ENCODE measurements at places on chromosomes 4 and X. TPM values are rescaled to one million over a fixed set of nuclear protein-coding genes. Genes with fewer than 3 reads are reported as not detected.

Gene IL9R
- total RNA-seq, result 10.3 TPM

Gene BEX5
- total RNA-seq, result 0.91 TPM

Gene TXK
- 0.79 TPM for total RNA-seq

Gene DAPP1
- 169 TPM for total RNA-seq

- H3K36me3 ChIP-seq, result no peaks in the 10 kb centered on the region
- H3K27me3 ChIP-seq, result no peaks in the 10 kb centered on the region
- H3K4me1 ChIP-seq, result peaks cover 57% of the 10 kb centered on the region
- H3K4me3 ChIP-seq, result no peak overlapping the region
Measured at GRCh38 chrX:13253223-13253622, 66.6 kb downstream of the ATXN3L start.

- no peak overlapping the region for H3K4me3 ChIP-seq
- DNase-seq, result no peak
- no peaks in the 10 kb centered on the region for H3K4me1 ChIP-seq
- no peak overlapping the region for H3K27ac ChIP-seq
- H3K27me3 ChIP-seq, result no peaks in the 10 kb centered on the region
Measured at GRCh38 chr4:168569931-168570276, 73.1 kb downstream of the PALLD start.

GRCh38 chr4:126748736-126749135 is 884.0 kb upstream of the INTU start:
- no peak overlapping the region for H3K27ac ChIP-seq
- H3K4me1 ChIP-seq, result no peaks in the 10 kb centered on the region
- DNase-seq, result no peak
- H3K4me3 ChIP-seq, result no peak overlapping the region
- H3K27me3 ChIP-seq, result no peaks in the 10 kb centered on the region

DNA sequence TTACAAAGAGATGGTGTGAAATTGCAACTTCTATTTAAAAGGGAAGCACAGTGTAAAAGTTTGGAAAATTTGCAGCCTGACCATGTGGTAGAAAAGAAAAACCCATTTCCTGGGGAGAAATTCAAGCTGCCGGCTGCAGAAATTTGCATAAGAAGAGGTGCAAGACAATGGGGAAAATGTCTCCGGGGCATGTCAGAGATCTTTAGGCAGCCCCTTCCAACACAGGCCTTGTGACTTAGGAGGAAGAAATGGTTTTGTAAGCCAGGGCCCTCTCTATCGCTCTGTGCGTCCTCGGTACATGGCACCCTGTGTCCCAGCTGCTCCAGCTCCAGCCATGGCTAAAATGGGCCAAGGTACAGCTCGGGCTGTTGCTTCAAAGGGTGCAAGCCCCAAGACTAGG is 40.4 kb downstream of the CCDC158 start:
- DNase-seq, result no peak
- no peak overlapping the region for H3K27ac ChIP-seq
- no peak overlapping the region for H3K4me3 ChIP-seq
- no peaks in the 10 kb centered on the region for H3K27me3 ChIP-seq
- no peaks in the 10 kb centered on the region for H3K36me3 ChIP-seq

DNA sequence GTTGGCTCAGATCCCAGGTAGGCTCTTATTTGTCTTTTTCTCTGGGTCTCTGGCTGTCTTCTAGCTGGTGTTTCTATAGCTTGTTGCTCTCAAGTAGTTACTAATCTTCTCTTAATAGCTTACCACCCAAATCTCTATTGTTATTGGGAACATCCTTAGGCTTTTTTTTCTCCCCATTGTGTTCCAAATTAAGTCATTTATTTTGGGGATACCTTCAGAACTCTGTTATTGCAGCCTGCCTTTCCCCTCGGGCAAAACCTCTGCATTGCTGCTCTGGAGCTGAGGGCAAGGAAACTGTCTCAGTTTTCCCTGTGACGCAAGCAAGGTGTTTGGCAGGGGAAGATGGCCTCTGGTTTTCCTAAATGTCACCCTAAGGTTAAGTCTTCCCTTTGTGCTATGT is 338.1 kb upstream of the ZCCHC13 start:
- H3K4me3 ChIP-seq, result no peak overlapping the region
- no peak overlapping the region for H3K27ac ChIP-seq
- no peaks in the 10 kb centered on the region for H3K4me1 ChIP-seq
- H3K27me3 ChIP-seq, result no peaks in the 10 kb centered on the region

DNA sequence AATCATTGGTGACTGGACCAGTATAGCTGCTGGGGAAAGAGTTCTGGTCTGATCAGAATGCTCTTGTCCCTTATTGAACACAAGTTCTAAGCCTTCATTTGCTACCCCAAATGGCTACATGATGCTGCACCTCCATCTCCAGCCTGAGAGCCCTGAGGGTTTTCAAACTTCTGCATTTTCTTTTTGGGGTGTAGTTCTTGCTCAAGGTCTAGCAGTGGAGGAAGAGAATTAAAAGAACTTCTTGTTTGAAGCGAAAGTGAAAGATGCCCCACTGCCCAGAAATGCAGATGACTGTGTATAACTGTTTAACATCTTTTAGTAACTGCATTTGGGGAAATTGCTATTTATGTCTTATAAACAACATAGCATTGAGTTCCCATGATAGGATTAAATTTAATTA is 38.5 kb downstream of the LAMTOR3 start:
- H3K27ac ChIP-seq, result peak overlapping the region; percentile 31
- H3K27me3 ChIP-seq, result no peaks in the 10 kb centered on the region
- H3K36me3 ChIP-seq, result peaks cover 20% of the 10 kb centered on the region
- H3K4me3 ChIP-seq, result no peak overlapping the region
- DNase-seq, result peak; percentile 78

GRCh38 chr4:15144967-15145295 is 142.7 kb downstream of the CPEB2 start:
- no peak for DNase-seq
- no peak overlapping the region for H3K4me3 ChIP-seq
- H3K27me3 ChIP-seq, result no peaks in the 10 kb centered on the region
- no peaks in the 10 kb centered on the region for H3K4me1 ChIP-seq
- no peaks in the 10 kb centered on the region for H3K36me3 ChIP-seq

DNA sequence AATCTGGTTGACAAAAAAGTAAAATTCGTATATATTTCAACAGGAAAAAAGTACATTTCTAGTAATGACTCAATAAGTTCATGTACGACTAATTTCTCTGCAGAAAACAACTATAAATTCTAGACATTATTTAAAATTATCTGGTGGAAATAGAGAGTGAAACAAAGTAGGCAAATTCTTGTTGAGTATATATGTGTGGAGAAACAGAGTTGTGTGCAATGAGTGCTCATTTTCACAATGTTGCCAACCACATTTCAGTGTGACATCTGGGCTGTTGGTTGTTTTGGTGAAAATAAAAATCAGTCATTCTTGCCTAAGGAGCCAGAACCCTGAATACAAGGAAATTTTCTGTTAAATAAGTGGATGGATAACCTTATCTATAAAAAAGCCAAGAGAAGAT is 372.0 kb upstream of the NDST4 start:
- no peaks in the 10 kb centered on the region for H3K36me3 ChIP-seq
- no peaks in the 10 kb centered on the region for H3K27me3 ChIP-seq
